Adipocyte (in vitro differentiated cells): ENCODE measurements at places on chromosomes 5 and 9.

DNA sequence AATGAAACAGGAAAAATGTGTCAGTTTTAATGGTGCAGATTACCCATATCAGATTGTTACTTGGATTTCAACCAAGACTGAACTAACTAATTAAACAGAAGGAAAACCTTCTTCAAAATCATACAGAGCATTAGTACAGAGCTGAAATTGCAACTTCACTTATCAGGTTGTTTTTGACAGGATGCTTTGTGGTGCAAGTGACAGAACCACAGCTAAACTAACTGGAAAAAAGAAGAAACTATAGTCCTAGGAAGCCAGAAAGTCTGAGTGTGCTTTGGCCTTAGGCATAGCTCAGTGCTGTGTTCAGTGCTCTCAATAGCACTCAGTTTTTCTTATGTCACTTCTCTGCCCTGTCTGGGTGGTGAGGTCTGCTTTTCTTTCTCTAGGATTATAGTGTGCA is 267.4 kb downstream of the CHSY3 start:
- DNase-seq: no peak

DNA sequence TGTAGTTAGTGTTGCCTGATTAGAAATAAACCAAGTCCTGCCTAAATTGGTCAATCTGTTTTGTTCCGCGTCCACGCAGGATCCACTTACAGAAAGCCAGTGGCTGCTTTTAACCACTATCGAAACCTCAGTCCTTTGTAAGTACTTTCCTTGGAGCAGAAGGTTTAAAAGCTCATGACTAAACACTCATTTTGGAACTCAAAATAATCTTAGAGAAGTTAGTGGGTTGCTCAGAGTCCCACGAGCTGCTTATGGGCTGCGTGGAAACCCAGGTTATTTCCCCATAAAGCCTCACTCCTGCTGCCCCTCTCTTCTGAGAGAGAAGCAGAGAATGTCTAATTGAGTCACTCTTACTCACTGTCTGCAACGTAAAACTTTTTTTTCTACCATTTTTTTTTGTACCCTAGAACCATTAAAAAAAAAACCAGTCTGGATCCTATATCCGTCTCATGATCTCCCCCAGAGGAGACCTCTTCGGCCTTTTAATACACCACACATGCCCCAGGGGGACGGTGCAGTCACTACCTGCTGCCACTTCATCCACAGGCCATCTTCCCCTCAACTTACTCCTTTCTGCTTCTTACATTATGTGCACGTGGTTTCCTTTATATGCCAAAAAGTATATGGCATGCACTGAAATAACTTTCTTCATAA is 7.6 kb downstream of the BASP1 start:
- peak; percentile 42 for DNase-seq

DNA sequence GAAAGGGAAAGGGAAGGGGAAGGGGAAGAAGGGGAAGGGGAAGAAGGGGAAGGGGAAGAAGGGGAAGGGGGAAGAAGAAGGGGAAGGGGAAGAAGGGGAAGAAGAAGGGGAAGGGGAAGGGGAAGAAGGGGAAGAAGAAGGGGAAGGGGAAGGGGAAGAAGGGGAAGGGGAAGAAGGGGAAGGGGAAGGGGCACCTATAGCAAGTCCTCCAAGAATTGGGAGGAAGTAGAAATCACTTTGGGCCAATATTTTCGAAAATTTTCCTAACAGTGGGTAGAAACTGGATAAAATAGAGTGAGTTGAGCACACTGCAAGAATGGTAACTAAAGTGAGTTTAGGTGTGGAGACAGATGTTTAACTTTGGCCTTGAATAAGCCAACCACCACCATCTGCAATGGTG is 915.3 kb downstream of the DNAH5 start:
- DNase-seq: no peak

- DNase-seq: peak; percentile 49
These were observed 89.3 kb downstream of the CEMIP2 start for GRCh38 chr9:71678999-71679398.

GRCh38 chr9:124928116-124928515 is 12.8 kb downstream of the GOLGA1 start:
- no peak for DNase-seq

GRCh38 chr5:57842364-57843058 is 359.9 kb upstream of the ACTBL2 start:
- no peak for DNase-seq

DNA sequence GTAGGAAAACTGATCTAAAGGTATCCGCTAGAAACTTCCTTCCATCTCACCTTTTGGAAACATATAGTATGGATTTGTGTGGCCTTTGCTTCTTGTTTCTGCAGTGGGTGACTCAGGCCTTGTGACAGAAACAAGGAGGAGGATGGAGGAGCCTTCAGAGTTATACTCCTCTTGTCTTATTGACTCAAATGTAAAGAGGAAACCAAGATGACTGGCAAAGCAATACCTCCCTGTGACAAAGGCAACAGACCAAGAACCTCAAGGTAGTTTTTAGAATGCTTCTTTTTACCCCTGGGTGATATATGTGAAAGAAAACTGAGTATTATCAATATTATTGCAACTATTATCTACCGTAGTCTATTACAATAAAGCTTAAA is 123.3 kb upstream of the SLIT3 start:
- DNase-seq: no peak

DNA sequence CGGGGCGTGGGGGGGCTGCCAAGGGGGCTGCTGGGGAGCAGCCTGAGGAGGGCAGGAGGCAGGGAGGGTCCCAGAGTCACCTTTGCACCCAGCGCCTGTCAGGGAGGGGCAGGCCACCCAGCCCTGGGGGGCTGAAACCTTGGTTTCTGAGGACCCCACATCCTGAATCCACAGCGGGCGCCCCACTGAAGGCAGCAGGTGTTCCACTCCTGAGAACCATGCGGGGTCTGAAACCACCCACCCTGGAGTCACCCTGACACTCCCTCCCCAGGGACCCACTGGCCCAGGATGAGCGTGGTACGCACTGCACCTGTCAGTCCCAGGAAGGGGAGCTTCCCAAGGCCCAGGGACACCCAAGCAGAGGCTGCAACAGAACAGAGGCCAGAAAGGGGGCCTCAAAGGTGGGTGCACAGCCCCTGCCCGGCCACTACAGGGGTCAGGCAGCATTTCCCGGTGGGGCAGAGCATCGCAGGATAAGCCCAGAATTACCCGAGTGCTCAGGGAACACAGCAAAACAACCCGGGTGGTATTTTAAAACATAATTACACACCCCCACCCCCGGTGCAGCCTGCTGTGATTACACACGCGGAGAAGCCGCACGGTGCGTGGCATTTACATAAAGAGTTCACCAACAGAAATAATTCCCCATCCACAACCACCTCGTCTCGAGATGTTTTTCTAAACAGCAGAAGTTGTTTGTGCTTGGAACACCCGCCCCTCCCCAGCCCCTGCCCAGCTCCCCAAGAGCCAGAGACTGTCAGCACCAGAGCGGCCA is 57.3 kb upstream of the UBAC1 start:
- DNase-seq: no peak

DNA sequence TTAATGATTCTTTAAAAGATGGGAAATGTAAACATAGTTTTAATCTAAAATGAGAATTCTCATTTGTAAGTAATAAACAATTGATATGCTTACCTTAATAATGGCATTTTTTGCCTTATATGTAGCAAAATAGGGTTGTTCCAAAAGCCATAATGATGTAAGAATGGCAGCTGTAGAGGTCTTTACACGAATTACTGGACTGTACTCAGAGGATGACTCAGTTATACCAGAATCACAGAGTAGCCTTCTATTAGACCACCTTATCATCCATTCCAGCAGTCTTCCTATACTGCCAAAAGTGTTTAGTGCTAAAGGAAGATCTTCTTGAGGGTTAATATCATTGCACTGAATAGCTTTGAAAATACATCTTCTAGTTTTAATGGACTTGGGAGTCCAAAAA is 66.5 kb downstream of the CPLANE1 start:
- no peak for DNase-seq

GRCh38 chr5:102483736-102484135 is 15.1 kb downstream of the SLCO6A1 start:
- peak; percentile 26 for DNase-seq

- peak; percentile 97 for DNase-seq
These were observed 140.3 kb downstream of the TSSK1B start for GRCh38 chr5:113294311-113295110.

DNA sequence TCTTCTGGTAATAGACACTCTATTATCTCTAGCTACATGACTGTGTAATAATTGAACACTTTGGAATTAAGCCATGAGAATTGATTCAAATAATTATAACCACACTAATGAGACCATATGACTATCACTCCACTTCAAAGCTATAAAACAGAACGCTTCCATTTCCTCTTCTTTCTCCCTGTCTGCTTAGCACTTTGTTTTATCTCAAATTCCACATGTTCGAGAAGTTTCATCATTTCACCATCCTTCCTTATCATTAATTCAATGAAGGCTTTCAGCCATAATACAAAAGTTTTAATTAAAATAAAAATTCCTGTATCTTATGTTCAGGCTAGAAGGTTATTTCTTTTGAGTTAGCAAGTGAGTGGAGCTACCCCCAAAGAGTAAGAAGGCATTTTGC is 7.4 kb upstream of the DCTN4 start:
- DNase-seq: no peak

- no peak for DNase-seq
These were observed 183.5 kb upstream of the GDNF start for GRCh38 chr5:38023371-38023770.

DNA sequence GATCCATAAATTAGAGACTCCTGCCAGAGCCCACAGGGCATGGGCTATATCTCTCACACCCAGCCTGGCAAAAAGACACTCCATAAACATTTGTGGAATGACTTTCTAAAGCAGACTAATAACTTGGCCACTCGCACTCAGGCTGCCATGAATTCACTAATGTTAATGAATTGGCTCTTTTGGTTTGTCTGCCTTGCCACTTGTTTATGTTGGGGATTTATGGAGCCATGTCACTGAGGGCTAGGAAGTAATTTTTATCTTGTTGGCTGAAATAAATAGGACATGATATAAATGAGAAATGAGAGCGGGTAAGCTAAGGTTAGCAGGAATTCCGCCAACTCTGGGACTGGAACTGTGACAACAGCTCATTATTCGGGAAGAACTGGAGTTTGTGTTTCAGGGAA is 55.2 kb downstream of the DROSHA start:
- DNase-seq: no peak

DNA sequence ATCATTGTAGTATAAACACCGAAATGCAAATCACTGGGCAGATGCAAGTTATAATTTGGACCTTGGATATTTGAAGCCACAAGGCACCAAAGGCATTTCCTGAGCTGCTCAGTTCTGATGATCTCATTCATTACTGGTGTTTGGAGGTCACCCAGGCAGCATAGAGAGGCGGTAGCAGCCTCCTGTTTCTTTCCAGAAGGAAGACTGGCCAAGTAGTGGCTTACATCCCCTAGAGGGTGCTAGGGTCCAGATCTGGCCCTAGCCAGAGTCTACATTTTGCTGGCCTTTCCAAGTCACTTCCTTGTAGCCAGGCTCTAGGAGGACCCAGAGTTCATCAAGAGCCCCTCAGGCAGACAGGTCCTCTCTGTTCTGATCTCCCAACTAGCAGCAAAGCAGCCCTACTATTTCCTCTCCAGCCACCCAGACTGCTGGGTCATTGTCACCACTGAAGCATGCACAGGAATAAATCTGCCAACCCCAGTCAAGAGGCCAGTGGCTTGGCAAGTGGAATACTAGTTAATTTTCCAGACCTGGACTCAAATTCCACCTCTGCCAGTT is 33.4 kb upstream of the TTC1 start:
- peak; percentile 87 for DNase-seq

GRCh38 chr5:172686539-172687390 is 45.7 kb downstream of the NEURL1B start:
- no peak for DNase-seq

- DNase-seq: no peak
These were observed 204.8 kb downstream of the MLLT3 start for GRCh38 chr9:20417373-20418080.
